ENCODE measurements at places on chromosomes 5 and 9.

GRCh38 chr5:61732369-61732768 is 400.3 kb downstream of the ZSWIM6 start:
- no peak for DNase-seq

- no peak for DNase-seq
Measured at GRCh38 chr5:89034588-89034987, 151.6 kb upstream of the MEF2C start.

- peak; percentile 49 for DNase-seq
Measured at GRCh38 chr5:111530298-111530740, 18.0 kb upstream of the STARD4 start.

- no peak for DNase-seq
Measured at GRCh38 chr9:70197216-70198044, 61.3 kb upstream of the SMC5 start.

DNA sequence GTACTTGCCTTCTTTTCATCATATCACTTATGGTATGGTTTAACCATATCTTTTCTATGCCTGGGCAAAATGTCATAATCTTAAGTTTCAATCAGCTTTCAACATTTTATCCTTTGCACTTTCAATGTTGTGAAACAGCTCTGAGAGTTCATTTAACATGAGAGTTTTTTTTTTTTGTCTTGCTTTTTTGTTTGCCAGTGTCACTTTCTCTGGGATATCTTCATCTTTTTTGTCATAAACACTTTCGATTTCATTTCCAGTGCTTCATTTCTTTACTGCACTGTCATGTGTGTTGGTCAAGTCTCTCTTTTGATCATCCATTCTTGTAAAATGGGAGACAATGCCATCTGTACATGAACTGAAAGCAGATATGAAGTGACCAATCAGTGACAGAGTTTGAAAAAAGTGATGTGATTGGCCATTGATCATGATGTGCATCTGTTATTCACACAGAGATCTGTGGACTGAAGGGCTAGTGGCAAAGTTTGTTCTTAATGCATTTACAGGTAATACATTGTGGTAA is 7.5 kb upstream of the POU5F2 start:
- no peak for DNase-seq

GRCh38 chr5:103902893-103903292 is 340.3 kb upstream of the NUDT12 start:
- no peak for DNase-seq

DNA sequence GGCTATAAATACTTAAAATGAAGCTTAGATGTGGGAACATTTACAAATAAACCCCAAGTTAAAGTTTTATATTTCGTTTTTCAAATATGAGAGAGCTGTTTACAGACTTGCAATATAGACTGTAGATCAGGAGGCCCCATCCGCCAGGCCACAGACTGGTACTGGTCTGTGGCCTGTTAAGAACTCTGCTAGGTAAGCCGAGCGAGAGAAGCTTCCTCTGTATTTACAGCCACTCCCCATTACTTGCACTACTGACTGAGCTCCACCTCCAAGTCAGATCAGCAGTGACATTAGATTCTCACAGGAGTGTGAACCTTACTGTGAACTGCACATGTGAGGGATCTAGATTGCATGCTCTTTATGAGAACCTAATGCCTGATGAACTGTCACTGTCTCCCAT is 561.4 kb upstream of the FAM174A start:
- no peak for DNase-seq

DNA sequence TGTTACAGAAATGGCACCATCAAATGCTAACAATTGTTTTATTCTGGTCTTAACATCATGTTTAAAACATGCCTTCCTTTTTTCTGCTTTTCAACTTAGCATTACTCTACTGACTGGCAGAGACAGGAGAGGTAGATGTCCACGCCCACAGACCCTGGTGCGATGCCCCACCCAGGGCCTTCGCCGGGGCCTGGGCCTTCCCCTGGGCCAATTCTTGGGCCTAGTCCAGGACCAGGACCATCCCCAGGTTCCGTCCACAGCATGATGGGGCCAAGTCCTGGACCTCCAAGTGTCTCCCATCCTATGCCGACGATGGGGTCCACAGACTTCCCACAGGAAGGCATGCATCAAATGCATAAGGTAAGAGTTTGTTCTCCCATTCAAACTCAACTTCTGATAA is 13.7 kb downstream of the SMARCA2 start:
- no peak for DNase-seq

GRCh38 chr9:12859704-12860251 is 85.0 kb downstream of the LURAP1L start:
- DNase-seq = no peak

GRCh38 chr9:91465420-91465819 is 41.8 kb upstream of the NFIL3 start:
- no peak for DNase-seq

DNA sequence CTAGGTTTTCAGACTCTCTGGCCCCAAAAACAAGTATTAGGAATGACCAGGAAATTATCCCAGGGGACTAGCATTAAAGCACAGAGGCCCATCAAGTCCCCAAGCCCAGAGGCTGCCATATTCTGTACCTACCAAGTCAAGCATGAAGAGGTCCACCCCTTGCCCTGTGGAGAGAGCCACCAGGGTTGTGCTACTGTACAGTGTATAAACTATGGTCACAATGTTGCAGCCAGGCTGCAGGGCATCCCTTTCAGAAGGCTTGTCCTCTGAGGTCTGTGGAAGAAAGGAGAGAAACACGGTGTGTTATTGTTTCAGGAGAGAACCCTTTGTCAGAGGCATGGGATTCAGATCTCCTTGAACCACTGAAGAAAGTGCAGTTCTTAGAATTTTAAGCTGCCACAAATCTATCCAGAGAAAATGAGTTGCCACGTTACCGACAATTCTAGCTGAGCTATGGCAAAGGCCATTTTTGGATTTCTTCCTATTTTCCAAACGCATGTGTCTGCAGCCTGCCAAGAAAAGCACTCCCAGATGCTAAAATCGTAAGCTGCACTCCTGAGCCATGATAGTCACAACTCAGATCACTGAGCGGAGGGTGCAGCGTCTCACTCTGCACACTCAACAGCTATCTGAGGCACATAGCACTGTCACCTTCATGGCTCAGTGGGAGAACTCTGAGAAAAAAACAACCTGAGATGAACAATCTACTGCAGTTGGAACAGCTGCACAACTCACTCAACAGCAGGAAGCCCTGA is 45.5 kb upstream of the SPATA31E1 start:
- DNase-seq = no peak

All from GF-D8 (cell line).